Suppressor macrophage (primary cell): ENCODE measurements at places on chromosomes 1 and 21.

GRCh38 chr1:58996341-58997059 is 212.7 kb upstream of the JUN start:
- no peak for DNase-seq

- no peak for DNase-seq
Measured at GRCh38 chr1:193125369-193125768, 3.5 kb downstream of the CDC73 start.

DNA sequence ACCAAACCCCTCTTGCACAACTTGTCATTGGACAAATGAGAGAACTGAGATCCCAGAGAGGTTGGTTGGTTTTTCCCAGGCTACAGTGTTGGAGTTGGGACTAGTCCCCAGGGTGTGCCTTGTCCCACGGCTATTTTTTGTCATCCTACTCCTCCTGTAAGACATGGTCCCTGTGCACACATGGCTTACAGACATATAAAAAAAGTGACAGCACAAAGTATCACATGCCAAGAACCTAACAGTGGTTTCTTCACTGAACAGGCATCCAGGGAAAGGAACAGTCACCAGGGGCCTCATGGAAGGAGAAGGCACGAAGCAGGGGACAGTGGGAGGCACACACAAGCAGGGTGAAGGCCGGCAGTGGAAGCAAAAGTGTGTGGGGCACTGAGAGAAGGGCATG is 36.5 kb downstream of the SERBP1 start:
- no peak for DNase-seq

GRCh38 chr21:39083377-39084008 is 99.8 kb downstream of the PSMG1 start:
- DNase-seq, result peak; percentile 30

GRCh38 chr1:41343790-41344699 is 17.2 kb upstream of the FOXO6 start:
- DNase-seq, result no peak

GRCh38 chr1:60989749-60990713 is 92.3 kb upstream of the NFIA start:
- peak; percentile 41 for DNase-seq

GRCh38 chr1:2255420-2256369 is 27.6 kb downstream of the SKI start:
- peak; percentile 69 for DNase-seq

GRCh38 chr1:20980051-20980450 is 192.9 kb upstream of the HP1BP3 start:
- DNase-seq, result no peak

- no peak for DNase-seq
Measured at GRCh38 chr1:28039341-28039740, 49.1 kb downstream of the EYA3 start.

DNA sequence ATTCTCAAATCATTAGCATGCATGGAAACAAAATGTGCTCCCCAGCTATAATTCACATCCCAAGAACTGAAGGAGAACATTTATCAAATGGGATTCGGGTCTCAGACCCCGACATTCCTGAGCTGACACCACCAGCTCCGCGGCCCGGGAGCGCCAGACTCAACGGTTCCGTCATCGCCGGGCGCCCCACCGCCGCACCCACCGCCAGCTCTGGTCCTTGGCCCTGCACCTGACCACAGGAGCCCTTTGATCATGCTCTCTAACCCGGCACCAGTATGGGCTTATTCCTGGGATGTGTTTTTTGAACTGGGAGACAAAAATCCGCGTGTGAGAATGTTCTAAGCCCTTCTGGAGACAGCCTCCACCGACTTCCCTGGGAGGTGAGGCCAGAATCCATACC is 43.6 kb downstream of the HLCS start:
- no peak for DNase-seq

DNA sequence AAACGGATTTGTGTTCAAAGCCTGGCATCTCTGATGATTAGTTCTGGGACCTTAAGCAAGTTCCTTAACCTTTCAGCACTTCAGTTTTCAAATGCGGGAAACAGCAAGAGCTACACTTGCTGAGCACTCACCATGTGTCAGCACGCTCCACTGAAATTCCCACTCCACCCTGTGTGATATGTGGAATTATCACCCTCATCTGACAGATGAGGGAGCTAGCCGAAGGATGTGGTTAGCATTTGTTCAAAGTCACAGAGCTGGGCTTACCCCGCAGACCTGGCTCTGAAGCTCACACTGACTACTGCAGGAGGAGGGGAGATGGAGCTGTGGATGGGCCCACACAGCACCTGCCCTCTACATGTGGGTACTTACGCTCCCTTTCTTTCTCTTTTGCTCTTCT is 29.1 kb downstream of the IL12RB2 start:
- DNase-seq, result no peak

DNA sequence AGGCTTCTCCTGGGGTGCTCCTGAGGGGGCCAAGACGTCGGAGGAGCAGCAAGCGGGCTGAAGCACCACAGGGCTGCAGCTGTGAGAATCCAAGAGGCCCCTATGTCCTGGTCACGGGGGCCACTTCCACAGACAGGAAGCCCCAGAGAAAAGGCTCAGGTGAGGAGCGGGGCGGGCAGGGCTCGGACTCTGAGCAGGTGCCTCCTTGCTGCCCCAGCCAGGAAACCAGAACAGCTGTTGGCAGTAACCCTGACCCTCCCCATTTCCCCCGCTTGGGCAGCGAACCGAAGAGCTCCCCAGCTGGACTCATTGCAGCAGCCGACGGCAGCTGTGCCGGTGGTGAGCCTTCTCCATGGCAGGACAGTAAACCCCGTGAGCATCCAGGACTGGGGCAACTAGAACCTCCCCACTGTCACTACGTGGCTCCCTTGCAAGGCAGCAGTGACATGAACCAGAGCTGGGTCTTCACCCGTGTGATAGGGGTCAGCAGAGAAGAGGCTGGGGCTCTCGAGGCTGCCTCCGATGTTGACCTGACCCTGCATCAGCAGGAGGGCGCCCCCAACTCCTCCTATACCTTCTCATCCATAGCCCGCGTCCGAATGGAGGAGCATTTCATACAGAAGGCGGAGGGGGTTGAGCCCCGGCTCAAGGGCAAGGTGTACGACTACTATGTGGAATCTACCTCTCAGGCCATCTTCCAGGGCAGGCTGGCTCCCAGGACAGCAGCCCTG is 625 bp downstream of the KLHDC7A start:
- no peak for DNase-seq

DNA sequence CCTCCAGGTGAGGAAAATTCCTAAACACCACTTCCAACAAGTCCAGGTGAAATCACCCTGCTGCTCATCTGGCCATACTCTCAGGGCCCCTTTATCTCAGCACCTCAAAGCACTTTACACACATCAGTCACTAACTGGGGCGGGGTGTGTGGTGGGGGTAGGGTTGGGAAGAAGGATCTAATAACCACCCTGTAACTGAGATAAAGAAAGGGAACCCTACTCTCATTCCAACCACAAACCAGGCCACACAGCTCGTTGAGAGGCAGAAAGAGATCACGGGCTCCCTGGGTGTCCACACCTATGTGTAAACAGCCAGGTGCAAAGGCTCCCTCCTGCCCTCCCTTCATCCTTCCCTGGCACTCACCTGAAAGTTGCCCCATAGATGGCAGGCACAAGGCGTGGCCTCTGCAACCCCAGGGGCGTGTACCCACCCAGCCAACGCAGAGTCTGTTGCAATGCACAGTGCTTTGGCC is 20.4 kb downstream of the GPR161 start:
- no peak for DNase-seq

GRCh38 chr1:88341447-88341846 is 342.6 kb upstream of the PKN2 start:
- no peak for DNase-seq

DNA sequence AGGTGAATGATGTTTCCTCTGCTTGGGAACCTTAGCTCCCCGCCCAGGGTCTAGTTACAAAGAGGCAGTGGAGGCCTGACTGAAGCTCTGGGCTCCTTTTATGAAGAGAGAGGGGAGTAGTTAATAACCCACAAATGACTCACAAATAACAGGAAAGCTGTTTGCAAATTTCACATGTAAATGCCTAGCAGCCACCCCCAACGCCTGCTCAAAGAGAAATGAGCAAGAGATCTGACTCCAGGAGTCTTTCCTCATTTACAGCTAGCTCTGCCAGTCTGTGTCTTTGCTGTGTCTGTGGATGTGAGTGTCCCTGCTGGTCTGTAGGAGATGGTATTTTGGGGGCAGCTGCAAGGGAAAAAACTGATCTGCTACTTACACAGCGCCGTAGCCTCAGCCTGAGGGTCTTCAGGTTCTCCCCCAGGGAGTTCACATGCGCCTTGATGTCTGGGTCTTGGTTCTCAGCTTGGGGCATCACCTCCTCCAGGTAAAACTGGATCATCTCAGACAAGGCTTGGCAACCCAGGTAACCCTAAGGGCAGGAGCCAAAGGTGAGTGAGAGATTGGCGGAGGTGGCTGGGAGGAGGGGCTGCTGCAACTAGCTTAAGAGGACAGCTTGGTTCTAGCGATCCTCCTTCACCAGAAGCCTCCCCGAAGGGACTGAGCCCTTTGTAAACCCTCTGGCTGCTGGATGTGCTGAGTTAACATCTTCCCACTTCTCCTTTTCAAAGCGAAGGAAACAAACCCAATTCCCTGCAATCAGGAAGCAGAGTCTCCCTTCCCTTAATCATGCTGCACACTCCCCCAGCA is at the start of gene IL19:
IL19 (plus strand) TSS at position 243 of the 807 bp plus-strand sequence. CDS start 65,890 bp downstream, outside the sequence.
- peak; percentile 83 for DNase-seq

GRCh38 chr1:6257541-6258069 is 3.3 kb downstream of the GPR153 start:
- DNase-seq, result no peak

GRCh38 chr1:58735586-58735985 is 35.7 kb upstream of the MYSM1 start:
- no peak for DNase-seq

GRCh38 chr1:233278631-233279030 is 16.9 kb downstream of the PCNX2 start:
- DNase-seq, result peak; percentile 41

- no peak for DNase-seq
Measured at GRCh38 chr1:236429715-236430274, 35.7 kb downstream of the EDARADD start.

DNA sequence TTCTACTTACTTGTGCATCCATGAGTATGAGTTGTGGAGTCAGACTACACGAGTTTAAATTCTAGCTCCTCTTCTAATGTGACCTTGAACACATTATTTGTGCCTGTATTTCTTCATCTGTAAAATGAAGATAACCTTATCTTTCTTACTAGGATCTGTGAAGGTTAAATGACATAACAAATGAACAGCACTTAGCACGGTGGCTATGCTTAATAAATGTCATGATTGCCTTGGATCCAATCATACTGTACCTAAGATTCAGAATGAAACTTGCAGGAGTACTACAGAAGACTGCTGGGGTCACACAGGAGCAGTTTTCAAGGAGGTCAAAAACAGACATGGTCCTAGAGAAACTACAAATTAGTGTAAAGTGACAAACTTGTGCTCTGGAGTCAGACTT is 22.2 kb upstream of the ALG14 start:
- DNase-seq, result no peak

DNA sequence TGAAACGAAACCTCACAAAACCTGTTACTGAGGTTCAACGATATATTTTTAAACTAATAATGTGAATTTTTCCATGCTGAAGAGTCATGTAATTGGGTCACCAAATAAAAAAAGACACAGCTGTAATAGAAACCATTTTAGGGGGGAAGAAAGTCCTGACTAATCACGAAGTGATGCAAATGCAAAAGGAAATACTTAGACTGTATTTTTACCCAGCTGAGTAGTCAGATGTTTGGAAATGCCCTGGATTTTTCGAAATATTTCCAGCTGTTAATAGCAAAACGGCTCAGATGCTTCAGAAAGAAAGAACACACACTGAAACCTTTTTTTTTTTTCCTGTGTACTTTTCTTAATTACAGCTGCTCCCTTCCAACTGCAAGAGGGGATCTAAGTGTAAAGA is 210.3 kb downstream of the SETD4 start:
- DNase-seq, result peak; percentile 82

GRCh38 chr1:100239961-100240360 is 9.7 kb downstream of the DBT start:
- DNase-seq, result no peak

DNA sequence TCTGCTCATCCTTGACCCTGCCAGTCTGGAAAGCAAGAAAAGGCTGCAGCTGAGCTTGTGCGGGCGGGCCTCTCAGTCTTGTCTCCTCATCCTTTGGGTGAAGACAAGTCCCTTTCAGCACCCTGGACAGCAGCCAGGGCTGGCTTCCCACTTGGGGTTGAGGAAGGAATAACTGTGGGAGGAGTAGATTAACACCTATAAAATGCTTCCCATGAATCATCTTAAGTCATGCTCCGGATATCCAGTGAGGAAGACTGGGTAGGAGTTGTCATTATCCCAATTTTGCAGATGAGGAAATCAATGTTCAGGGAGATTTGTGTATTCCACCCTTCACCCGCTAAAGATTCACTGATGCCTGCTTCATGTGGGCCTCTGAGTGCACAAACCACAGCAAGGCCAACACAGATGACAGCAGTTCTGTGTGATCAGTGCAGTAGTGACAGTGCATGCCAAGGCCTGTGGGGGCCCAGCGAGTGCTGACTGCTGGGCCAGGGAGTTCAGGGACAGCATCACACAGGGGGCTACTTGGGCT is 20.1 kb upstream of the COL16A1 start:
- peak; percentile 91 for DNase-seq

- no peak for DNase-seq
Measured at GRCh38 chr1:185268352-185268751, 48.7 kb downstream of the IVNS1ABP start.

GRCh38 chr21:35423709-35424108 is 374.6 kb upstream of the RUNX1 start:
- DNase-seq, result no peak

DNA sequence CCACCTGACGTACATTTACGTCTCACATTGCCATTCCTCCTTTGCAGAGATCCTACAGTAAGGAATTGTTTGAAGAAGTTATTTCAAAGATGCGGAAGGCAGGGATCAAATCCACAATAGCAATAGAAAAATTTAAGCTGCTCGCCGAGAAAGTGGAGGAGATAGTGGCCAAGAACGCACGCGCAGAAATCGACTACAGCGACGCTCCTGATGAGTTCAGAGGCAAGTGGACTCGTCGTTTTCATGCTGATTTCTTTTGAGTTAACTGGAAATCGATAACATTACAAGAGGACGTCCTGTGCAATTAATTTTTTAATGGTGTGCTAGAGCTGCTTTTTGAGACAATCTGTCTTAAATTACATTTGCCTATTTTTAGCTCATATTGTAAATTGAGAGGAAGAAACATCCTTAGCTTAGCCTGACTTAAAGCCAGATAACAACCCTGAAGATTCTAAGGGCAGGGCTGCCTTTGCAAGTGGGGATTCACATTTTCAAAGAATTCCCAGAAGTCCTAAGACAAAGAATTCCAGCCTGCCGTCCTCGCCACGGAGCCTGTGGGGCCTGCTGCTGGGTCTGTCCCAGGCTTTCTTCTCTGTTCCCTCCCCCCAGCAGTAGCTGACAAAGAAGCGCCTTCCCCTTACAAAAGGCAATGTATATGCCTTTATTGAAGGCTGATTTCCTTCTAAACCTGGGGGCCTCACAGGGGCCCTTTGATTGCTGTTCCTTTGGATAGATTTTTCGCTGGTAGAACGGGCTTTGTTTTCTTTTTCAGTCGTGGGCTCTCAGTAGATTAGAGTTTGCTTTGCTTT is 31.6 kb upstream of the KIF1B start:
- DNase-seq, result no peak

- DNase-seq, result peak; percentile 41
Measured at GRCh38 chr1:25642574-25643108, 26.1 kb downstream of the MAN1C1 start.
